BE2C (cell line): ENCODE measurements at places on chromosomes 7 and 10.

GRCh38 chr7:36082216-36082615 is 70.8 kb upstream of the EEPD1 start:
- no peak for DNase-seq

DNA sequence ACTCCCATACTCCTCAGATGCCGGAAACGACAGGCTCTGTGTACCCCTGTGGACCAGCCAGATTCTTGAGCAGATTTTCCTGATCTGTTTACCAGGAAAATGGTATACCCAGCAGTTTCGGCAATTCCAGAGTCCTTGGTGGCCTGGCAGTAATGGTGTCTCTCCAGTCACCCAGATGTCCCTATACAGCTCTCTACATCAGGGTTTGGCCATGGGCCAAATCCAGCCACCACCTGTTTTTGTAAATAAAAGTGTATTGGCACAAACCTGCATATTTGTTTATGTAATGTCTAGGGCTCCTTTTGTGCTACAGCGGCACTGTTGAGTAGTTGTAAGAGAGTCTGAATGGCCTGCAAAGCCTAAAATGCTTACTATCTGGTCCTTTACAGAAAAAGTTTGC is 491.3 kb downstream of the RPS24 start:
- peak; percentile 68 for DNase-seq

- no peak for DNase-seq
Observed at GRCh38 chr7:40597517-40597916, 462.7 kb downstream of the SUGCT start.

DNA sequence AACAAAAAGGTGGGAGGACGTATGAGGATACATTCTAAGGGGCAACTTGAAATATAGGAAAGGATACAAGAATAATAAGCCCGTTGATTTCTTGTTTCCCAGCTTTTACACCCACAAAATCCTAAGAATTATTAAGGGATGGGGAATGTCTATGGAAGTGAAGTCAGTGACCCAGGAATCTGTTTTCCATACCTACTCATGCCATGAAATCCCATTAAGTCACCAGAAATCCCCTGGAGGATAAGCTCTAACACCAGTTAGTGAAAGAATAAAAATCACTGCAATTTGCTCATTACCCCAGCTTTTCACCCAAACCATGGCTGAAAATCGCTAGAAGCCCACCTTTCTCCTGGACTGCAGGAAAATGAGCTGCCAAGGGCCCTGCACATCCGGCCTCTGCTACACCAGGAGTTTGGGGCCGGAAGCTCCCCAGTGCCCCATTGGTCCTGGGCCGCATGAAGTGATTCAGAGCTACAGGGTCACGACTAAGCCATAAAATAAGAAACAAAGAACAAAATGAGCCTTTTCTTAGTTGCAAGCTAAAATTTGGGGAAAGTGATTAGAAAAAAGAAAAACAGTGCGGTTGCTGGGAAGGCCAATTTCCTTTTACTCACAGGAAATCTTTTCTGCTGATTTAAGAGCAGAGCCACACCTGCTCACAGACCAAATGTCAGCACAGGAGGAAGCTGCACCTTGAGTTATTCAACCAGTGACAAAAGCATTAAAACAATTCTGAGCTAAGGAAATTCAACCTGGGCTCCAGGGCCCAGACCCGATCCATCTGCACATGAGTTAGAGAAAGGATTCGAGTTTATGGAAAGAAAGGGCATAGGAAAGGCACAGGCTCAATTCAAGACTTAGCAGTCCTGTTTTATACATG is 40.3 kb downstream of the HIPK2 start:
- DNase-seq, result no peak

DNA sequence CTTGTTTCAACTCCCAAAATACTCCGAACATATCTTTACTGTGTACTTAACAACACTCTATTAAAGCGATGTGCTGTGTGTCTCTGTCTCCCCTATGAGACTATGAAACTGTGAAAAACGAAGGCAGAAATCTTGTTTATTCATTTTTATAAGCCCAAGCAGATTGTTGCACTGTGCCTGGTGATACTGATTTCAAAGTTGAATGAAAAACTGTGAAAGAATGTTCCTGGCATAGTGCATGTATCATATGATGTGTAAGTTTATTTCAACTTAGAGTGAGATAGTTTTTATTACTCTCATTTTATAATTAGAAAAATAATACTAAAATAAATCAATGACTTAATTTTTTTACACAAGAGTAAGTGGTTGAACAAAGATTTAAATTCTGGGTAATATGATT is 471.9 kb upstream of the PCDH15 start:
- DNase-seq, result no peak

GRCh38 chr10:36716291-36716690 is 409.1 kb upstream of the ANKRD30A start:
- DNase-seq, result no peak

DNA sequence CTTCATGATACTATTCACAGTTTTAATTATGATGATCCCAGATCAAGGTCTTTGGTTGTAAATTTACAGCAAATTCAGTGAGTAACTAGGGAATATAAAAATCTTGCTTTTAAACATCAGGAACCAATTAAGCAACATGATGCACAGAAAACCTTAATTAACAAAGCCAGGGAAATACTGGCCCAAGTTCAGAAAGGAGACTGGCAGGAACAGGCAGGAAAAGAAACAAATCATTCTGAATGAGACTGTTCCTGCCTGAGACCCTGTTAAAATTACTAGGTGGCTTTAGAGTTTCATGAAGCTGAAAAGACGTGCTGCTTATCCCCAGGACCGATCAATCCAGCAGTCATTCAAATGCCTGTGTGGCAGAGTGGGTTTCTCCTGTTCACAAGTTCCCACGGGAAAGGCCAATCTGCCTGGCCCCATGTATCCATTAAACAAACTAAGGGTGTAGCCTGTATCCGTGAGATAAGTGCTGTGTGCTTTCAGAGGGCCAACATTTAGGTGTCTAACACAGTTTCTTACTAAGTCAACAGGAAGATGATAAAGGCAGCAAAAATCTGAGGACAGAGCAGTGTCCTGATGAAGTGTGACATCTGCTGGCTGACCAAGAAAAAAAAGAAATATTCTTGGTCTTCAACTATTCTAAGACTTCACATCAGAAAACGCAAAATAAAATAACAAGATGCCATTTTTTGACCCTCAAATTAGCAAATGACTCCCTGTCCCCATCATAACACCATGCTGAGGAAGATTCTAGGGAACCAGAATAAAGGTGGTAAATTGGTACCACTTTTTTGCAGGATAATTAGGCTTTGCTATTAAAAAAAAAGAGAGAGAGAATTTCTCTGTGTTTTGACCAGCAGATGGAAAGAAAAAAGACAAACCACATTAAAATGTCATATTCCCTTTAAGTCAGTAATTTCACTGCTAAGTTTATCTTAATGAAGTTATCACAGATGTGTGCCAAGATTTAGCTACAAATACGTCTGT is 34.2 kb downstream of the PUS7 start:
- no peak for DNase-seq

GRCh38 chr7:127717502-127718339 is 65.7 kb downstream of the SND1 start:
- no peak for DNase-seq
